GM03348 (cell line): ENCODE measurements at places on chromosomes 16 and 17.

DNA sequence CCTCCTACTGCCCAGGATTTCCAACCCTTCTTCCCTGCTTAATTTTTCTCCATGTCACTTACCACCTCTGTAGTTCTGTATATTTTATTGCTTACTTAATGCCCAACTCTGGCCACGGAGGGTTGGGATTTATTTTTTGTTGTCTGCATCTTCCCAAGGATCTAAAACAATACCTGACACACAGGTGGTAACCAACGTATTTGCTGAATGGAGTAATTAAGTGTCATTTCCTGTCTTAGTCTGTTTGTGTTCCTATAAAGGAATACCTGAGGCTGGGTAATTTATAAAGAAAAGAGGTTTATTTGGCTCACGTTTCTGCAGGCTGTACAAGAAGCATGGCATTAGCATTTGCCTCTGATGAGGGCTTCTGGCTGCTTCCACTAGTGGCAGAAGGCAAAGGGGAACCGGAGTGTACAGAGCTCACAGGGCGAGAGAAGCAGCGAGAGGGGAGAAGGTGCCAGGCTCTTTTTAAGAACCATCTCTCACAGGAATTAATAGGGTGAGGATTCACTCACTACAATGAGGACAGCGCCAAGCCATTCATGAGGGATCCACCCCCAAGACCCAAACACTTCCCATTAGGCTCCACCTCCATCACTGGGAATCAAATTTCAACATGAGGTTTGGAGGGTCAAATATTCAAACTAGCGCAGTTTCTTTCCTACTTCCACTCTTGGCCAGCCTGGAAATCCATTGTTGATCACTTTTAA is 44.8 kb downstream of the ERN1 start:
- no peak for DNase-seq

- no peak for DNase-seq
Observed at GRCh38 chr17:66233023-66233753, 4.0 kb upstream of the APOH start.

- DNase-seq = no peak
Observed at GRCh38 chr17:57115377-57115776, 30.3 kb downstream of the AKAP1 start.

DNA sequence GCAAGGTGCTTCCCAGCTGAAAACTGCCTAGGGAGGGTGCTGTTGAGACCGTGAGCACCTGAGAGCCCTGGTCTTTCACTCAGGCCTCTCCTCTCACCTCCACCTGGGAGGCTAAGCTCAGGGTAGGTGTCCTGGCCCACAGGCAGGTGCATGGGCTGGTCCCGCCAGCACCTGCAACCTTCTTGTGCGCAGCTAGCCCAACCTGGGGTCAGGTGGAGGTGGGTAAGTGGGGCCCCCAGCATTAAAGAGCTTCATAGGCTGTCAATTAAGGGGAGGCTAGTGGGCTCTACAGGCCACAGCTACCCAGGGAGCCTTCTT is 8.7 kb downstream of the ADCY7 start:
- no peak for DNase-seq

GRCh38 chr16:12090151-12090530 is 113.6 kb downstream of the SNX29 start:
- DNase-seq = no peak
